Thoracic aorta (tissue), 2 donors: ENCODE measurements at places on chromosomes 5 and 9.
A peak's percentile ranks its signal among the peaks of the same experiment; 100 is the strongest.

DNA sequence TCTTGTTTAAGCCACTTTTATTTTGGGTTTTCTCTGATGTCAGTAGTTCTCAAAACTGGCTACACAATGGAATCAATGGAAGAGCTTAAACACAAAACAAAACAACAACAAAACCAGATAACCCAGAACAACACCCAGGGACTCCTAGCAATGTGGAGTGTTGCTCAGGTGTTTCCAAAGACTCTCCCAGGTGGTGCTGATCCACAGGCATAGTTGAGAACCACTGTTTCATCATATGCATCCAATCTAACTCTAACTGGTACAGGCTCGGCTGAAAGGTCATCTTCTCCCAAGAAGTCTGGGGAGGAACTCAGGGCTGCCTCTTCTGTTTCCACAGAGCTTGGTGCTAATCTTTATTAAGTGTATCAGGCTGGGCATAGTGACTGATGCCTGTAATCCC is 5.4 kb upstream of the ALDH1B1 start:
- H3K27ac ChIP-seq, result peak overlapping the region; percentile 99
- H3K27me3 ChIP-seq, result no peaks in the 10 kb centered on the region
- DNase-seq, result no peak
- H3K4me3 ChIP-seq, result no peak overlapping the region
- no peaks in the 10 kb centered on the region for H3K36me3 ChIP-seq

GRCh38 chr5:174572591-174572990 is 151.8 kb upstream of the MSX2 start:
- H3K4me3 ChIP-seq, result no peak overlapping the region
- DNase-seq, result no peak
- H3K36me3 ChIP-seq, result no peaks in the 10 kb centered on the region

DNA sequence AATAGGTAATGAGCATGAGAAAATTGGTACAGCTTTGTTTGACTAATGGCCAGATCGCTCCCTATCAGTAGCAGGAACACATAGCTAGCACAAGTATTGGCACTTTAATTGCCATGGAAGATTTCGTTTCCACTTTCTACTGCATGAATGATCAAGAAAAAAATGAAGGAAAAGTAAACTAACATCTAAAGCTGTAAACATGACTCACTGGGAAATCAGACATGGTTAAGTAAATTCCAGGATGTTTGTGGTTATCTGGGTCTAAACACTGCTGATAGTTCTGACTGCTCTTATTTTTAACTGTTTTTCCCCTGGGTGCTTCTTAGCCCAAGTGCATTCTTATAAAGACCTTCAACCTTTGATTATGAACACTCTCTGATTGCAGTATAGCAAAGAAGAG is 388.9 kb downstream of the NR2F1-AS1 start:
- no peaks in the 10 kb centered on the region for H3K4me1 ChIP-seq
- H3K27me3 ChIP-seq, result no peaks in the 10 kb centered on the region
- DNase-seq, result no peak
- no peaks in the 10 kb centered on the region for H3K36me3 ChIP-seq
- H3K27ac ChIP-seq, result no peak overlapping the region

DNA sequence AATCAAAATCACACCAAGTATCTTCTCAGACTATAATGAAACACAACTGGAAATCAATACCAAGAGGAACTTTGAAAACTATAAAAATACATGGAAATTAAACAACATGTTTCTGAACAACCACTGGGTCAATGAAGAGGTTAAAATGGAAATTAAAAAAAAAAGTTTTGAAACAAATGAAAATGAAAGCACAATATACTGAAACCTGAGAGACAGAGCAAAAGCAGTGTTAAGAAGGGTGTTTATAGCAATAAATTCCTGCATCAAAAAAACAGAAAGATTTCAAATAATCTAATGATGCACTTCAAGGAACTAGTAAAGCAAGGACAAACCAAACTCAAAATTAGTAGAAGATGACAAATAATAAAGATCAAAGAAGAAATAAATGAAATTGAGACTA is 92.0 kb downstream of the TMEM232 start:
- H3K4me1 ChIP-seq, result no peaks in the 10 kb centered on the region
- DNase-seq, result no peak
- no peak overlapping the region for H3K4me3 ChIP-seq
- H3K27ac ChIP-seq, result no peak overlapping the region
- no peaks in the 10 kb centered on the region for H3K36me3 ChIP-seq

- no peak for DNase-seq
- no peak overlapping the region for H3K4me3 ChIP-seq
- H3K27ac ChIP-seq, result no peak overlapping the region
- no peaks in the 10 kb centered on the region for H3K27me3 ChIP-seq
- no peaks in the 10 kb centered on the region for H3K36me3 ChIP-seq
- H3K4me1 ChIP-seq, result no peaks in the 10 kb centered on the region
These were observed 50.2 kb upstream of the RNF38 start for GRCh38 chr9:36450110-36450732.

- no peak overlapping the region for H3K27ac ChIP-seq
- H3K36me3 ChIP-seq, result no peaks in the 10 kb centered on the region
- peaks cover 6% of the 10 kb centered on the region for H3K4me1 ChIP-seq
- H3K27me3 ChIP-seq, result no peaks in the 10 kb centered on the region
These were observed 1.5 kb upstream of the RASGRF2 start for GRCh38 chr5:80958616-80959015.

GRCh38 chr5:14265570-14265969 is 122.4 kb downstream of the TRIO start:
- no peak overlapping the region for H3K27ac ChIP-seq
- no peaks in the 10 kb centered on the region for H3K27me3 ChIP-seq
- no peaks in the 10 kb centered on the region for H3K36me3 ChIP-seq
- peaks cover 48% of the 10 kb centered on the region for H3K4me1 ChIP-seq
- DNase-seq, result no peak

DNA sequence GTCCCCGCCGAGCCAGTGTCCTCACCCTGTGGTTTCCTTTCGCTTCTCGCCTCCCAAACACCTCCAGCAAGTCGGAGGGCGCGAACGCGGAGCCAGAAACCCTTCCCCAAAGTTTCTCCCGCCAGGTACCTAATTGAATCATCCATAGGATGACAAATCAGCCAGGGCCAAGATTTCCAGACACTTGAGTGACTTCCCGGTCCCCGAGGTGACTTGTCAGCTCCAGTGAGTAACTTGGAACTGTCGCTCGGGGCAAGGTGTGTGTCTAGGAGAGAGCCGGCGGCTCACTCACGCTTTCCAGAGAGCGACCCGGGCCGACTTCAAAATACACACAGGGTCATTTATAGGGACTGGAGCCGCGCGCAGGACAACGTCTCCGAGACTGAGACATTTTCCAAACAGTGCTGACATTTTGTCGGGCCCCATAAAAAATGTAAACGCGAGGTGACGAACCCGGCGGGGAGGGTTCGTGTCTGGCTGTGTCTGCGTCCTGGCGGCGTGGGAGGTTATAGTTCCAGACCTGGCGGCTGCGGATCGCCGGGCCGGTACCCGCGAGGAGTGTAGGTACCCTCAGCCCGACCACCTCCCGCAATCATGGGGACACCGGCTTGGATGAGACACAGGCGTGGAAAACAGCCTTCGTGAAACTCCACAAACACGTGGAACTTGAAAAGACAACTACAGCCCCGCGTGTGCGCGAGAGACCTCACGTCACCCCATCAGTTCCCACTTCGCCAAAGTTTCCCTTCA is 1.4 kb downstream of the GLIS3 start:
- H3K36me3 ChIP-seq, result no peaks in the 10 kb centered on the region
- H3K27ac ChIP-seq, result peak overlapping the region; percentile 98
- peak; percentile 41 for DNase-seq
- H3K4me1 ChIP-seq, result peaks cover 18% of the 10 kb centered on the region
- H3K27me3 ChIP-seq, result no peaks in the 10 kb centered on the region

DNA sequence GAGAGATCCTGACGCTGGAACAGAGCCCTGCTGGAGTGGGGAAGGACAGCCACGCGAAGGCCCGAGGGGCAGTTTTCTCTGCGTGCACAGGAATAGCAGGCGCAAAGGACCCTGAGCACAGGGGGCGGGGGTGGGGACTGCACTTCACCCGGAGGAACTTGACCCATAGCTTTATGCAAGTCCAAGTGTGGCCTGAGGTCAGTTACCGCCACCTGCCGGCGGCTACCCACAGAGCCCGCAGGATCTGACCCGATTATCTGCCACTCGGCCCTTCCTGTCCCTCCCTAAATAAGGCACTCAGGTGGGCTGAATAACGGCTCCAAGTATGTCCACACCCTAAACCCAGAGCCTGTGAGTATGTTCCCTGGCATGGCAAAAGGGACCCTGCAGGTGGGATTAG is 65.4 kb upstream of the FCN1 start:
- DNase-seq, result no peak
- H3K36me3 ChIP-seq, result no peaks in the 10 kb centered on the region
- H3K27ac ChIP-seq, result no peak overlapping the region
